ENCODE measurements at places on chromosomes 3 and 15. TPM values are rescaled to one million over a fixed set of nuclear protein-coding genes. Genes with fewer than 3 reads are reported as not detected.

GRCh38 chr15:48759921-48760320 lies 50.9 kb downstream of the CEP152 start:
- H3K36me3 ChIP-seq, result peaks cover 11% of the 10 kb centered on the region
- no peaks in the 10 kb centered on the region for H3K4me1 ChIP-seq
- no peak overlapping the region for H3K4me3 ChIP-seq
- H3K27ac ChIP-seq, result no peak overlapping the region

DNA sequence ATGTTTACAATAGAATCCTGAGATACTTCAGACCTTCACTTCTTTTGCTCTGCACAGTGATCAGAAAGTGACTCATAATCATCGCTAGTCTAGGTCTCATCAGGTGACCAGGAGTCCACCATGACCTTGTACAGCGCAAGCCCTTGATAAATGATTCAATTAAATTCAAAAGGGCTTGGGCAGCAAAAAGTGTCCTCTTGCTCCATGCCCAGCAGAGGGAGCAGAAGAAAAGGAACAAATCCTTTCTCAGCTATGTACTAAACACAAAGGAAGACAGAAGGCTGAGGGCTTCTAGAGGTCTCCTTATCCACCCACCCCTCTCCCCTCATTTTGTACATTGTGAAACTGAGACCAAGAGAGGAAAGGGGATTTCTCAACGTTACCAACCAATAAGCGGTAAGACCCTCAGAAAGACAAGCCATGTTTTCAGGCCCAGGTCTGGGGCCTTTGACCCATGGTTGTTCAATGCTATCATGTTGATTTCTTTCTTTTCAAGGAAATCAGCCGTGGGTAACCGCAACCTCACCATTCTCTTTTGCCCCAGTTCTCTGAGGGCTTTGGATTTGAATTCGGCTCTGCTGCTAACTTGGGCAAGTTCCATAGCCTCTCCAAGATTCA lies 74.8 kb downstream of the AQP9 start:
- no peaks in the 10 kb centered on the region for H3K36me3 ChIP-seq
- no peaks in the 10 kb centered on the region for H3K4me1 ChIP-seq
- H3K27ac ChIP-seq, result no peak overlapping the region
- DNase-seq, result no peak

- H3K4me1 ChIP-seq, result peaks cover 37% of the 10 kb centered on the region
- no peak overlapping the region for H3K4me3 ChIP-seq
- peak overlapping the region; percentile 58 for H3K27ac ChIP-seq
- no peaks in the 10 kb centered on the region for H3K27me3 ChIP-seq
- DNase-seq, result no peak
Observed at GRCh38 chr3:111768571-111769100, 90.4 kb upstream of the PHLDB2 start.

The POU1F1 gene
- total RNA-seq, result not detected

The PCOLCE2 gene
- 53.6 TPM for total RNA-seq

The ARID3B gene
- total RNA-seq, result 6.8 TPM

All from esophagus muscularis mucosa (tissue), 4 donors.